Epithelial cell of esophagus (primary cell): ENCODE measurements at places on chromosomes 12 and 14.

- no peak for DNase-seq
Observed at GRCh38 chr12:102503056-102503681, 22.8 kb upstream of the IGF1 start.

DNA sequence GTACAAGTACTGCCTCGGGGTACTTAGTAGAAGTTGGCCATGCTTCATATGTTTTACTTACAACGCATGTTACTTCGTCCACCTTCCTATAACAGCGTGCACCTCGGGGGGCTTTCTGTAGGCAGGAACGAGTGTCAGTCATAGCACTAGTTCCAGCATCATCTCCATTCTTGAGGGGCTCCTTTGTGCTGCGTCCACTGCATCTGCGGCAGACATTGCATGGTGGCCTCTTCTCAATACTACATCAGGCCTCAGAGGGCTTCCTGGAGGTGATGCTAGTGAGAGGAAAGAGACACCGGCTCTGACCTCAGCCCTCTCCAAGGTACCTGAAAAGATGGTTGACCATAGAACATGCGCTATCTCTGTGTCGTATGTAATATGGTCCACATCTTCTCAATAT, 121.2 kb upstream of the RTL1 start:
- no peak for DNase-seq

DNA sequence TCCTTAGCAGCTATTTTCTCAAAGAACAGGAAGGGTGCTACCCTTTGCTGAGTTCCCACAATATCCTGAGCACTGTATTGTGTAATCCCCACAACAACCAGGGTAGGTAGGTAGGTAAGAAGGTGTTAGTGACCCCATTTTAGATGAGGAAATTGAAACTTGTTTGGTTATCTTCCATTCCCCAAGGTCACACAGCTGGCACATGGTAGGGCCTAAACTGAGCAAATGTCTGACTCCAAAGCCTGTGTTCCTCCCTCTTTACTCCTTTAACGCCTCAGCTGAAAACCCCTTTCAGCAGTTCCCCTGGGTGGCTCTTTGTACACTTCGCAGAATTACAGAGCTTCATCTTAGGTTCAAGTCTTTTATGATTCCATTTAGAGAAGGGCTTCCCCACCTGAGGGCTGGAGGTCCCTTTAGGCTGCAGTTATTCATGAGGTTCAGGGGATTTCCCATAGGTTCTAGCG, 26.5 kb upstream of the RIC8B start:
- DNase-seq, result no peak

DNA sequence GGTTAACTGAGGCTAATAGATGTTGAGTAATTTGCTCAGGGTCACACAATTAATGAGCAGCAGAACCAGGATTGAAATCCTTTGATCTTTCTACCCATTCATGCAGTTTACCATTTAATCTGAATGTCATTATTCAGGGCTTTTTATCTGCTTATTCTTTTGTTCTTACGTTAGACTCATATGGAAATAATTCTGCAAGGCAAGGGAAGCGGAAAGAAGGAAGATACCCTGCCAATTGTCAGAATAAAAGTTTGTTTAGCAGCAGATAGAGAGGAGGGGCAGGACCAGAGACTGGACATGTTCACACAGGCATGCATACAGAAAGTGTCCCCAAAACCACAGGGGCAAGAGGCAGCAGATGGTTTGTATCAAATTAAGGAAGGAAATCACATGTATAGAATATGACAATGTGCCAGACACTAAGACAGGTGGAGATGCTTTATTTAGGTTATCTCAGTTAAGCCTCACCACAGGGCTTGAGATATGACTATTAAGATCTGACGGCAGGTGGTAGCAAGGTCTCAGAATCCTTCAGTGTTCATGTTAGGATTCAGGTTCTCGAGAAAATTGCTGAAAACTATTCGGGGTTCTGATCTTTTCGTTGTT, 29.8 kb downstream of the BRMS1L start:
- no peak for DNase-seq

DNA sequence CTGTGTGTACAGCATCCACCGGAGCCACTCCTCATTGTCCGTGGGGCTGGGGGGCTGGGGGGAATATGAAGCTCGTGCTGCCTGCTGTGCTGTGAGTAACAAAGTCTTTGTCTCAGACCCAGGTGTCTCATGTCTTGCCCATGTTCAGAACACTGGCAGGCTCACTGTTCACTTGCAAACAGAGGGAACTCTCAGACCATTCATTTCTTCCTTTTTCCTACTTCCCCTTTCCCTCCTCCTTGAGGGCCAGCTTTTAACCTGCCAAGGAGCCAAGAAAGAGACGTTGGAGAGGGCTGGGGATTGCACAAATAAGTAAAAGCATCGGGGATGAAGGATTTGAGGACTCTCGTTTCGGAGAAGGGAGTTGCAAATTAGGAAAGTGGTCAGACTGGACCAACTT, 21.6 kb downstream of the GPR132 start:
- no peak for DNase-seq

DNA sequence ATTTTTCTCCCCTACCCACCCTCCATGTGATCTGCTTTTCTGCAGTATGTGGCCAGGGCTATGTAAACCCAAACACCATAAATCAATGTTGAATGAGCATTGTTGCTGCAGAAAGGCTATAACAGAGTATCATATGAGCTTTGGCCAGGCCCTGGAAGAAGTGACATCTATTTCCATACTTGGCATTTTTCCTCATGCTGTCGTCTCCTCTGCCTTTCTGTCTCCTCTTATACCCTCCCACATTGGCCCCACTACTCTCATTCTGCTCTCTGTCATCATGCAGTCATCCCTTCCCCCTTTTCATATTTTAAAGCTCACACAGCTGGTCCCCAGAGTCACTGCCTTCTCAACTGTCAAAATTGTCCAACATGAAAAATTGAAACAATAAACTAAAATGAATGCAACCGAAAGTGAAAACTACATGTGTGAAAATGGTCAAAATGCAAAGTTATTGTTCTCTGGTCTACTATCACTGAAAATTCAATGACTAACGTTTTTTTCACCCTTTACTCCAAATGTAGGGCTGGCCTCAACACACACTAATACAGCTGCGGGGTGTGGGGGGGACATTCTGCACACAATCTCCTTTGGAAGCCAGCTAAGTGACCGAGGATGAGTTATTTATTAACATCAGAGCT, 290.7 kb upstream of the TMPO start:
- no peak for DNase-seq

DNA sequence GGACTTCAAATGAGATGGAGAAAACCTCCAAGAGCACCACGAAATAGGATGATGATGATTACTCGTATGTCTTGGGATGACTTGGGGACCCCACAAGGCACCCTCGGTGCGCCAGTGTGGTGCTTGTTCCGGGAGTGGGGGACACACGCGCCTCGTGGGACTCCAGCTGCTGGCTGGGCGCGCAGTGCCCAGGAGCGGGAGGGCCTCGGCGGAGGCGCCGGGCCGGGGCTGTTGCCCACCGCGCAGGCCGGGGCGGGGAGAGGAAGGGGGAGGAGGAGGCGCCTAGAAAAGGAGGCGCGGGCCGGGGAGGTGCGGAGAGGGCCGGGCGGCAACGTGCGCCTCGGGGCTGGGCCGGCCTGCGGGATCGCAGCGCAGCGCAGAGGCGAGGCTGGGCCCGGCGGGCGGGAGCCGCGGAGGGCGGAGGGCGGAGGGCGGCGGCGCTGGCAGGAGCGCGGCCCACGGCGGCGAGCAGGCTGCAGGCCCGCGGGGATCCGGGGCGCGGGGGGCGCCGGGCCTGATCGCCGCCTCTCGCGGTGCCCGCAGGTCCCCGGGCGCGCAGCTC, at the start of gene RFLNA:
RFLNA (plus strand) TSS at position 314 of the 562 bp plus-strand sequence. CDS start 337 bp downstream, outside the sequence.
- peak; percentile 20 for DNase-seq

- DNase-seq, result peak; percentile 74
Observed at GRCh38 chr12:123390498-123391426, 6.8 kb downstream of the KMT5A start.

- DNase-seq, result no peak
Observed at GRCh38 chr12:18811273-18811672, 73.4 kb downstream of the CAPZA3 start.

- DNase-seq, result peak; percentile 96
Observed at GRCh38 chr14:34051966-34052657, 101.2 kb upstream of the EGLN3 start.

DNA sequence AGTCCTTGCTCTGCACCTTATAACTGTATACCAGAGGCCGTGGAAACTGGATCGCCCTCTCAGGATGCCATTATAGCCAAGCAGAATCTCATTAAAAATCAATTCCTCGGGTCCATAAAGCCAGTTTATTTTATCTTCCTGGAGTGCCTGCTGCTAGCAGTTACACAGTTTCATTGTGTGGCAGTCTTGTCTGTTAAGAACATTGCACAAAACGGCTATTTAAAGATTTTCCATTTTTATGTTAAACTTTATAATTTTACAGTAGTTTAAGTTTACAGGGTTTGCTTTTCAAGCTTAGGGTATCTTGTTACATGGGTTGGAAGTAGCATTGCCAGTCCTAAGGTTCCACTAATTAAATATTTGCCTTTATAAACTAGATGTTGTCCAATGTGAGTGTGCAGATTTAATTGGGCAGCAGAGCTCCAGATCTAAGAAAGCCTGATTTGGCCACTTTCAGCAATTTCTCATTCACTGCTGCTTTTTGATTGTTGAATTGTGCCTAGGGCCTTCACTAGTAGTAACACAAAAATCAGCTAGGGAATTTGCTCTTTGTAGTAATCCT, 17.0 kb downstream of the TMEM30B start:
- no peak for DNase-seq

GRCh38 chr12:57213763-57214397, 2.7 kb upstream of the NXPH4 start:
- peak; percentile 59 for DNase-seq

GRCh38 chr12:132121283-132121682, 22.8 kb downstream of the DDX51 start:
- no peak for DNase-seq

- DNase-seq, result no peak
Observed at GRCh38 chr14:70658899-70659298, 17.2 kb downstream of the TTC9 start.

- no peak for DNase-seq
Observed at GRCh38 chr12:39062266-39062996, 157.0 kb upstream of the CPNE8 start.

GRCh38 chr12:26425587-26426260, 230.4 kb downstream of the SSPN start:
- DNase-seq, result no peak

DNA sequence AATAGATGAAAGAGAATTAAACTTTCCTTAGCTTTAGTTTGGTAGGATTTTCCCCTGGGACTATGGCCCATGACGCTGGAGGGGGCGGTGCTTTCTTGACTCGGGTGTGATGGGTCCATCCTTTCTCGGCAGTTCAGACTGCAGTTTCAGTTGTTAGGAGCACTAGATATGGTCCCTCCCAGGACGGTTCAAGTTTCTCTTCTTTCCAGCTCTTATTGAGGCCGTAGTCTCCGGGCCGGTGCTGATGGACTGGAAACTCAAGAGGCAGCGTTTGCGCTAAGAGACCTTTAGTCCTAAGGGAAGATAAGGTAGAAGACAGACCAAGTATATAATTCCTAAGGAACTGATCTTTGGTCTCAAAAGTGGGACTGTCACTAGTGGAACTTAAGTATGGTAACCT, 111.2 kb downstream of the RIN3 start:
- DNase-seq, result no peak

- no peak for DNase-seq
Observed at GRCh38 chr14:105014032-105014431, 6.9 kb downstream of the CDCA4 start.

DNA sequence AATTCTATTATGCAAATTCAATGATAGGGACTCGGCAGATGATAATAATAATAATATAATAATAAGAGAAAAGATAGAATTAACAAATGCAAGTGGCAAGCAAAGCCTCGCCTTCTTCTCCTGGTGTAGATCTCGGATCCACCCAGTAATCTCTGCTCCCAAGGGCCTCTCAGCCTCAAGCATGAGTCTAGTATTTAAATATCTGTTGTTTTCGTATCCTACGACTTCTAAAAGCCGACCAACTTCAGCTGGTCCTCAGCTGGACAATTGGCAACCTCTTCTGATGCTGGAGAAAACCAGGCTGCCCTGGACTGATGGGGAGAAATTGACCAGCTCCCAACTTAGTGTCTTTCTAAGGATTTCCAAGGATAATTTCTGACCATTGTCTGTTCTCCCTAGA, 14.0 kb upstream of the MAP1LC3B2 start:
- no peak for DNase-seq

DNA sequence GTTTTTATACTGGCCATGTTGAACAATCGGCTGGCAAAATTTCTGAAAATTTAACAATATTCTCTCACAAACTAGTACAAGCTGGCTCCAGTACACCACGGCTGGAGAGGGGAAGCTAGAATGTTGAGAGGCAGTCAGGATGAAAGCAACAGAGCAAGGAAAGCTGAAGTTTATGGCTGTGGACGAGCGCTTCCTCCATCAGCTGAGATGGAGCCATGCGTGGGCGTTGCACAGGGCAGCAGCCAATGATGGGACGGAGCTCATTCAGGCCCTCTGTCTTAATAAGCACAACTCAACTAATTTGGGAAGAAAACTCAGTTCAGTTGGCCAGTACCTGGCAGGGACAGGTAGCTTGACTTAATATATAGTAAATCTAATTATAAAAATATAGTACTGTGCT, 14.1 kb upstream of the DCP1B start:
- no peak for DNase-seq

DNA sequence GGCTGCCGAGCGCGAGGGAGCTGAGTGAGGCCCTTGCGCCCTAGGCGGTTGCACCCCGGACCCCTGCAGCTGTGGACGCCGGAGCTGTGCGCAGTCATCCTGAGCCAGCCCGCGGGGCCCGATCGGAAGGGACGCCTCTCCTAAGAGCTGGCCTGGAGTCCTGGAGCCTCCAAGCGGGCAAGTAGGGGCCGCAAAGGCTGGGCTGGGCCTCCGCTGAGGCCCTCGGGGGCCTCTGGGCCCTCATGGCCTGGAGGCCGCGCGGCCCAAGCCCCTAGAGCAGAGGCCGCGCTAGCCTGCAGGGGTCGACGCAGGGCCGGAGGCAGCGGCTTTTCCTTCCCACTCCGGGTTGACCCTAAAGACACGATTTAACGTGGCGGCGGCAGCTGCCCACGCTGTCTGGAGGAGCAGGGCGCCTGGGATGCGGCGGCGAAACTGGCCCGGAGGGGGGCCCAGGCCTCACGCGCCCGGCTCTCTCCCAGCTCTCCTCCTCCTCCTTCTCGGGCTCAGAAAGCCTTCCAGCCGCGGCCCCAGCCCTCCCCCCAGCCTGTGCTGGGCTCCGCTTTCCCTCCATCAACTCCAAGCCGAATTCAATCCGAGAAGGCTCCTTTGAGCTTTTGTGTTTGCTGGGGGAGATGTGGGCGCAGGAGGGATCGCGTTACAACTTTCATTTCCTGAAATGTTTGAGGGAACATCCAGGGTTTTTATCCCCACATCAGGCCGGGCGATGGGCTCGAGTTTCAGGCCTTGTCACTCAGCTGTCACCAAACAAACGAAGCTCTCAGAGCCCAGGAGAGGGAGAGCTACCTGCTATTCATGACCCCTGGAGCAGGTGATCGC, 11.6 kb downstream of the SIX1 start:
- DNase-seq, result no peak

- DNase-seq, result no peak
Observed at GRCh38 chr12:132393245-132393795, 63.9 kb upstream of the GALNT9 start.

DNA sequence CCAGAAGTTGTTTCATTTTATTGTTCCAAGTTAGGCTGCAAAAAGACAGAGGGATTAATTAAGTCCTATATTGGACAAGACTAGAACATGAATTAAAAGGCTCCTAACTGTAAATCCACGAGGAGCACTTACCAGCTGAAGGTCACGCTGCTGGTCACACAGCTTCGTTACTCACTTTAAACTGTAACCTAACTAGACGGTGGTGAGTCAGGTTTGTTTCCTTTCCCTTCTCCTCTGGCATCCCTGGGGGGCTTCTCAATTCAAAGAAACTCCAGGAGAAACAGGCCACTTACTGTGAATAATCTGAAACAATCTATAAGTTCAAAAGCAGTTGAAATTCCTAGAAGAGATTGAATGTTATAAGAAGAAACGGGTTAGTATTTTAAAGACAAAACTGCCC, 331.4 kb downstream of the BCAT1 start:
- DNase-seq, result peak; percentile 30
